ENCODE measurements at places on chromosomes 3 and 15.

DNA sequence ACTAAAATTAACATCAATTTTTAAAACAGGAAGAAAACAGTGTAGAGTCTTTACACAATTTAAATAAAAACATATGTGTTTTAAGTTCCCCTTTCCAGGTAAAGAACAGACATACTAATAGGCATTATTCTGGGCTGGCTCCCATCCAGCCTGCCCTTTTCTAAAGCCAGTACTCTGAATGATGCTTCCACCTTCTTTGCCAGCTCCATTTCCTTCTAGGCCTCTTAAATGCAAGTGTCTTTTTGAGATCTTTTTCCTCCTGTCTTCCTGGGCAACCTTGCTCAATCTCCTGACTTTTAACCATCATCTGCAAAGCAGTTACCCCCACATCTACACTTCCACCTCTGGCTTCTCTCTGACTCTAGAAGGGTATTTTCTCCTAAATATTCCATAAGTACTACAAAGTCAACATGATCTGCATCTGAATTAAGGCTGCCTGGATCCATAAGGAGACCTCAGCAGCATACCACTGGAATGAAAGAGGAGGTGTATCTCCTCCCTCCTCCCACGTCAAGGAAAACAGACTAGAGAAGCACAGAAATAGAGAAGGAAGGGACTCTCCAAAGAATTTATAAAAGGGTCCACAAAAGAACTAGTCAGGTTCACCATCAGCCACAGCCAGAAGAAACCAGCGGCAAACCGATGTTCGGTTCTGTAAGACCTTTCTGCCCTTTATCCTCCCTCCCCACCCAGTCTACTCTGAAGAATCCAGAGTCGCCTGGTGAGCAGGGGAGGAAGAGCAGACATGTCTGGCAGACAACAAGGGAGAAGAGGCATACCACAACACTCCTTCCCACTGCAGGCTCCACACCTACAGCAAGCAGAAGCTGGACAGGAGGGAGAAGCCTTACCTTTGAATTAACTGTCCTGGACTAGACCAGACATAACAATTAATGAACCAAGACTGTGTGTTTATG is 47.1 kb downstream of the GOLIM4 start:
- no peak for DNase-seq

- DNase-seq: no peak
Measured at GRCh38 chr3:144351011-144351410, 379.4 kb downstream of the DIPK2A start.

GRCh38 chr3:188400494-188401243 is 246.7 kb downstream of the LPP start:
- no peak for DNase-seq

DNA sequence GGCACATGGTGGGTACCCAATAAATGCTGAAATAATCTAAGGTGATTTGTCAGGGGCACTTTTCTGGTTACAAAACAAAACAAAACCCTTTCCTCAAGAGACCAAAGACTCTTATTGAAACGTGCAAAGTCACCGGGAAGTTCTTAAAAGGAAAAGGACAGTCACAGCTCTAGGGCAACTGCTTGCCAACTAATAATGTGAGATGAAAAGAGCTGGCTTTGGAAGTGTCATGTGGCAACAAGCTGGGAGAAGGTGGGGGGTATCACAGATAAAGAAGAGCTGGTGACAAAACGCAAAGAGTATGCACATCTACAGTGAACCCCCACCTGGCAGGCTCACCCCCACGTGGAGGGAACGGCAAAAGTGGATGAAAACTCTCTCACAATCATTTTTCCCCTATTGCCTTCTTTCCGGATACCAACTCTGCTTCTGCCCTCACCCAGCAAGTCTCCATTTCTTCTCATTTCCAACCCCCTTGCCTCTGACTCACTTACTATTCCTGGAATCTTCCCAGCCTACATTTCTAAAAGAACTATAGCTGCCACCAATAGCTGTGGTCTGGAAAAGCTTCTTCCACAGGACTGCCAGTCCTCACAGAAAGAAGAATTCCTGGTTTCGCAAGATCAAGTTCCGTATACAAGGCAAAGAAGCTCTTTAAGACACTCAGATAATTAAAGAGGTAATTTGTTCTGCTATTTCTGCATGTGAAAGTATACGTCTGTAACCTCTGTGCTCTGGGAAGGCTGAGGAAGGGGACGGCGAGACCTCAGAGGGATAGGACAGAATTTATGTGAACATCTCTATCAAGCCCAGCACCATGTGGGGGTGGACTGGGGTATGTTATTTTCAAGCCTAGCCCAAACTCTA is 21.8 kb upstream of the ANPEP start:
- DNase-seq: no peak

DNA sequence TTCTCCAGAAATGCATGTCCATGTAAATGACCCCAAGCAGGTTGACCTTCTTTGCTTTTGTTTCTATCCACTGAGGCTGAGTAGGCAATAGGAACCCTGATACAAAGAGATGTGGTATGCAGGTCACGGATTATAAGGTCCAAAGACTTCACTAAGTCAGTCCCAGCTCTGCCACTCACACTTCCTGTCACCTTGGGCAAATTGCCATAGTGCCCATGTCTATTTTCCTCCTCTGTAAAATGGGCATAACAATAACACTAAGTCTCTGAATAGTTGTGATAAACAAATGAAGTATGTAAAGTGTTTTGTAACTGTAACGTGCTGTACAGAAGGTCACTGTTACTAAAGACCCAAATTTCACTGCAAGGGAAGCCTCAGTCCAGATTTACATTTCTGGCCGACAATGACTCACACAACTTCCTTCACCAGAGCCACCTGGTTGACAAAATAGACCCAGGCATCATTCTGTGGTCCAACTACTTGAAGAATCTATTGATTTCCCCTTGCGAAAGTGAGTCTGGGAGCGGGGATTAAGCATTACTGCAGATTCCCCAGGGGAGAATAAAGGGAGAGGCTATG is 175.4 kb upstream of the LPP start:
- no peak for DNase-seq

DNA sequence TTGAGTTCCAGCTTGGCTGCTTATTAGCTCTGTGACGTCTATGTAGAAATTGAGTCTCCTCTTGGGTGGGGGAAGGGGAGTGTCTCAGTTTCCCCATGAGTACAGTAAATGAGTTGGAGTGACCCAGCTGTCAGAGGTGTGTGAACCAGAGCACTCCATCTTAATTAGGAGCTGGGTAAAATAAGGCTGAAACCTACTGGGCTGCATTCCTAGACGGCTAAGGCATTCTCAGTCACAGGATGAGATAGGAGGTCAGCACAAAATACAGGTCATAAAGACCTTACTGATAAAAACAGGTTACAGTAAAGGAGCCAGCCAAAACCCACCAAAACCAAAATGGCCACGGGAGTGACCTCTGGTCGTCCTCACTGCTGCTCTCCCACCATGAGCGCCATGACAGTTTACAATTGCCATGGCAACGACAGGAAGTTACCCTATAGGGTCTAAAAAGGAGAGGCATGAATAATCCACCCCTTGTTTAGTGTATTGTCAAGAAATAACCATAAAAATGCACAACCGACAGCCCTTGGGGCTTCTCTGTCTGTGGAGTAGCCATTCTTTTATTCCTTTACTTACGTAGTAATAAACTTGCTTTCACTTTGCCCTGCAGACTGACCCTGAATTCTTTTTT is 222.4 kb downstream of the CACNA2D3 start:
- DNase-seq: no peak

DNA sequence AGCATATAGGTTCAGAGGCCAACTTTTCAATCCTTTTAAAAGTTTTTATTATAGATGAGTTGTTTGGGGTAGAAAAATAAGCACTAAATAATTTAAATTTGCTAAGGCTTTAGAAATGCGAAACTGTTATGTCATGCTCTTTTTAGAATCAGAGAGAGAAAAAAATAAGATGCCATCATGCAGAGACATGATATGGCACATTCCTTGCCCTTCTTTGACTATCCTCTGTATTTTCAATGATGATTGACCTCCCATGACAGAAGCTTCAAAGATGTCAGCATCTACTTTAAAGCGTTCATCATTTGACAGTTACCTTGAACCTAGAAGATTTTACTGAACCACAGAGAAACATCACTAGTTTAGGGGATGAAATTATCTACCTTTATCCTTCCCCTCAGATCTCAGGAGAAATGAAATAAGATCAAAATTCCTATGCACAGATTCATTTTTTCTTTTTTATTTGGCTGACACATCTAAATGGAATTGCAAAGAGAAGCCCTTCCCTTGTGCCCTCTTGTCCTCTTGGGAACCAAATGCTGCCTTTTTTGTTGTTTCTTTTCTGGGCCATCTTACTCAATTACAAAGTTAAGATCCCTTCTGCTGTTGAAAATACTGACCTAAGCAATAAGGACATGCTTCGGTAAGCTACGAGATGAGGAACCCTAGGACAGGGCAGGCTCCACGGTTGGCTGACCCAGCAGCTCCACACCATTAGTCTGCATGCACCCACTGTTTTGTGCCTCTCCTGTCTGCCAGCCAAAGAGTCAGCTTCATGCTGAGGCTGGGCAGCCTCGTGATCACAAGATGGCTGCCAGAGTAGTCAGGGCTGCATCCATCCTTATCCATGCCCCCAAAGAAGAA is 289.7 kb upstream of the TPM1 start:
- DNase-seq: no peak

- no peak for DNase-seq
Measured at GRCh38 chr15:35934383-35935049, 388.6 kb upstream of the DPH6 start.

GRCh38 chr3:191783024-191783423 is 322.1 kb downstream of the PYDC2 start:
- no peak for DNase-seq

DNA sequence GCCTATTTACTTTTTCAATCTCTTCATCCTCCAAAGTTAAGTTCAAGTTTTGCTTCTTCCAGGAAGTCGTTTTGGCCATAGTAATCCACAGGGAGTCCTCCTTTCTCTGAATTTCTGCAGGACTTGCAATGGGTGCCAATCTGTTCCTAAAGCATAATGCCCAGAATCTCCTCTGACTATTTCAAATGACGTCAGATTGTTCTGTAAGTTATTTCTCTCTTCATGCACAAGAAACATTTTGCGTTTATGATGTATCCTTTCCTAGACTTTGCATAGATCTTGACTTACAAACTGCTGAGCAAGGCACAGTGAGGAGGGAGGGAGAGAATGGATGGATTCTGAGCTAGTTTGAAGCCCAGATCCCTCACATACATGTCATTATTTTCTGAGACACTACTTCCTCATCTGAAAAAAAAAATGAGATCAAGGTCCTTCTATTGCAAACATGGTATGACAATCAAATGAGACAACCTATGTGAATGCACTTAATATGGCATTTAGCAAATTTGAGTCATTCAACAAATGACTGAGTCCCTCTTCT is 103.1 kb downstream of the MEX3B start:
- DNase-seq: no peak

DNA sequence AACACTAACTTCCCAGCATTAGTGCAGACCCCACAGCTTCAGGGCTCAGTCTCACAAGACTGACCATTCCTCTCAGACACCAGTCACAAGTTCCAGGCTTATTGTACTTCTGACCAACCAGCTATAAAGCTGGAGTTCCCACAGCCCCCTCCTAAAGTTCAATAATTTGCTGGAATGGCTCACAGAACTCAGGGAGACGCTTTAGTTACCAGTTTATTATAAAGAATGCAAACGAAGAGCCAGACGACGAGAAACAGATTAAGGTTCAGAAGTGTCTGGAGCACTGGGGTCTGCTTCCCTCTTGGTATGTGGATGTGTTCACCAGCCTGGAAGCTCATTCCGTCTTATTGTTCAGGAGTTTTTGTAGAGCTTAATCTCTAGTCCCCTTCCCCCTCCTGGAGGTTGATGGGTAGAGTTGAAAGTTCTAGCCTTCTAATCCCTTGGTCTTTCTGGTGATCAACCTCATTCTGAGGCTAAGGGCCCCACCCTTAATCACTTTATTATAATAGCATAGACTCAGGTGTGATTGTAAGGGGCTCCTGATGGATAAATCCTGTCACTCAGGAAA is 4.8 kb upstream of the CSRNP1 start:
- DNase-seq: no peak

DNA sequence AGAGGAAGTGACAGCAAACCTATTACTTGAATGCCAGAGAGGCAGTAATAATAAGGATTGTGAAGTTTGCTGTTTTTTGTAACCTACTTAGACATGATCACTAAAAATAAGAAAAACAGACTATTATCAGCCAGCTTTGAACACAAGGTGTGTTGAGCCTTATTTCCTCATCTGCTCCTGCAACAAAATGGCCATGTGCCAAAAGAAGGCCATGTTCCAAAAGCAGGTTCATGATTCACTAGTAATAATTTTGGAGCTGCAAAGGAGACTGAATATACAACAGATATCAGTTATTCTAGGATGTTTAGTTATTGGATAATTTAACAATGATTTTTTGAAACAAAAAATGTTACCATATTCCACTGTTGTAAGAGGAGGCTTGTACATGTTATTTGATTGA is 578.7 kb downstream of the SQOR start:
- DNase-seq: no peak

- no peak for DNase-seq
Measured at GRCh38 chr3:10722911-10723310, 93.1 kb upstream of the SLC6A11 start.

DNA sequence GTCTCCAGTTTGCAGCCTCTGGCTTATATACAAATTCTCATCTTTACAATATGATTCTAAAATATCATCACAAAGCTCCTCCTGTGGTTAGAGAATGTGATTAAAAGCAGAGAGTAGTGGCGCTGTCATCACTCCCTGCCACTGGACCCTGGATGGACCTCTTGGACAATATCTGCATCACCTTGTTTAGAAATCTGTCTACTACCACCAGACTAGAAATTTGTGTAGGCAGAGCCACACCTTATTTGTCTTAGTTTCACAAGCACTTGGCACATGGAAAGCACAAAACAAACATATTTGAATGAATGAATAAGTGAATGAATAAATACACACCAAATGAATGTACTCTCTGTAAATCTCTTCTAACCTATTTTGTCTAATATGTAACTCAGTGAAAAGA is 68.1 kb downstream of the IMPG2 start:
- no peak for DNase-seq

DNA sequence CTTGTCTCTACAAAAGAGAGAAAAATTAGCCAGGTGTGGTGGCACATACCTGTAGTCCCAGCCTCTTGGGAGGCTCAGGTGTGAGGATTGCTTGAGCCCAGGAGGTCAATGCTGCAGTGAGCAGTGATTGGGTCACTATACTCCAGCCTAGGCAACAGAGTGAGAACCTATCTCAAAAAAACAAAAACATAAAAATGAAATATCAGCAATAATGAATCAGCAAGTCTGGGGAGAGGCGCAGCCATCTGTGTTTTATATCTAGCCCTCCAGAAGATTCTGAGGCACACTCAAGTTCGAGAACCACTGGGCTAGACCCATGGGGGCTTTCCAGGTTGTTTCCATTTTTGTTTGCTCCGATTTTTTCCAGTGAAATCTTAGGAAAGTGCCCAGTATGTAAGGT is 88.1 kb upstream of the BCL6 start:
- no peak for DNase-seq

GRCh38 chr15:80252121-80252518 is at the start of gene CTXND1:
Gene CTXND1, minus strand, starts transcription at chr15:80252213. Its CDS starts 50,264 bp downstream, at chr15:80201949.
- no peak for DNase-seq

DNA sequence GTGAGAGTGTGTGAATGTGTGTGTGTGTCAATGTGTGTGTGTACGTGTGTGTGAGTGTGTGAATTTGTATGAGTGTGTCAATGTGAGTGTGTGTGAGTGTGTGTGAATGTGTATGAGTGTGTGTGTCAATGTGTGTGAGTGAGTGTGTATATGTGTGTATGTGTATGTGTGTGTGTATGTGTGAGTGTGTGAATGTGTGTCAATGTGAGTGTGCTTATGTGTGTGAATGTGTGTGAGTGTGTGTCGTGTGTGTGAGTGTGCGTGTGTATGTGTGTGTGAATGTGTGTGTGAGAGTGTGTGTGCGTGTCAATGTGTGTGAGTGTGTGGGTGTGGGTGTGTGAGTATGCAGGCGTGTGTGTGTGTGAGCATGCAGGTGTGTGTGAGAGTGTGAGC is 93.5 kb upstream of the ALDH1A3 start:
- no peak for DNase-seq

- no peak for DNase-seq
Measured at GRCh38 chr3:181915551-181915950, 203.8 kb downstream of the SOX2 start.

Data from stimulated activated CD8-positive, alpha-beta memory T cell treated with anti-CD3 and anti-CD28 coated beads, Interleukin-7, amount 100 ng/mL, for 1 hour (primary cell).